ENCODE measurements at places on chromosomes 16 and 17.
A peak's percentile ranks its signal among the peaks of the same experiment; 100 is the strongest.

GRCh38 chr17:66098040-66098439, 93.9 kb downstream of the CEP112 start:
- no peak for DNase-seq

DNA sequence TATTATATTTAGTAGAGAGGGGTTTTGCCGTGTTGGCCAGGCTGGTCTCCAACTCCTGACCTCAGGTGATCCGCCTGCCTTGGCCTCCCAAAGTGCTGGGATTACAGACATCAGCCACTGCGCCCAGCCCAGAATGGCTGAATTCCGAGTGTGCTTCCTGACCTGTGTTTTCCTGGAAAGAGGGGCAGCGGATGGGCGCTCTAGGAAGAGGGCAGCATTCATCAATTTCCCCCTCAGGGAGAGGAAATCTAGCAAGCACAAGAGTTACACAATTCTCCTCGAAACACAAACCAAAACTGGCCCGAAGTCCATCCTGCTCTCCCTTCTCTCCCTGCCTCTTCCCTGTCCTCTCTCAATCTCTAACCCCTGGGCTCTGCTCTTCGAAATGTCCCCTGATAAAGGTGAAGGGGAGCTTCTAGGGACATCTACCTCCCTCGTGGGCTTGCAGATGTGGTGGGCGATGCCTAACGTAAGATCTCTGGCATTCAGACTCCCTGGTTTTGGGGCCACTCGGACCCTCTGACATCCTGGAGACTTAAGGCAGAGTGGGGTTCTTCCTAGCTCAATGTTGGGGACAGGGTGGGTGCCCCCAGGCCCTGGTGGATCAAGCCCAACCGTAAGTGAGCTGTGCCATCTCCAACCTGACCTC, 1.0 kb downstream of the IL27 start:
- DNase-seq = no peak

- no peak for DNase-seq
Measured at GRCh38 chr17:40224718-40225550, 5.8 kb downstream of the WIPF2 start.

- no peak for DNase-seq
Measured at GRCh38 chr17:79746889-79747507, 16.3 kb downstream of the ENPP7 start.

DNA sequence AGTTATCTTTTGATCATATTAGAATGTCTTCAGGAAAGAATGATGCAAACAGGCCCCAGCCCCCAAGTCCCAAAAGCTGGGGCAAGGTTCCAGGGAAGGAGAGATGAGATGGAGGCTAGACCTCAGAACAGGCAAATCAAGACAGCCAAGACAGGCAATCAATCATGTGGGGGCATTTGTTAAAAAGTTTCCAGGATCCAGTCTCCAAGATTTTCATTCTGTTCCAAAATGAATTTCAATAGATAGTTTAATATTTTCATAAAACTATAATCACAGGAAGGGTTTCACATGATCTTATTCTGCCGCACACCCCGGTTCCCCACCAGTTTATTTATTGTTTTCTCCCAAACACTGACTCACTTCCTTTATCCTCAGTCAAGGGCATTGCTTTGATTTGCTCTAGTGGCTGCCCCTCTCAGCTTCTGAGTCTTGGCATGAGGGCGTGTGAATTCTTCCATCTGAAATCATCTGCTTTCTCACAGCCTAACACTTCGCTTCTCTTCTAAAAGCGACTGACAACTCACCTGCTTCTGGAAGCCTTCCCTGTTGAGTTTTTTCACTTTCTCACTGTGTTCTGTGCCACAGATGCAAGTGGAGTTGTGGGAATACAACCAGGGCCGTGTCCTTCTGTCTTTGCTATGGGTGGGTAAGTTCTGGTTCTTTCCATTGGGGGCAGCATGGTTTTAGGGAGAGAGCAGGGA, 12.2 kb upstream of the TERF2 start:
- DNase-seq = no peak

- DNase-seq = no peak
Measured at GRCh38 chr17:11241611-11242226, 706 bp downstream of the SHISA6 start.

- no peak for DNase-seq
Measured at GRCh38 chr16:59341368-59341767, 607.3 kb upstream of the GOT2 start.

- DNase-seq = no peak
Measured at GRCh38 chr17:82709676-82710498, 6.6 kb upstream of the FN3KRP start.

DNA sequence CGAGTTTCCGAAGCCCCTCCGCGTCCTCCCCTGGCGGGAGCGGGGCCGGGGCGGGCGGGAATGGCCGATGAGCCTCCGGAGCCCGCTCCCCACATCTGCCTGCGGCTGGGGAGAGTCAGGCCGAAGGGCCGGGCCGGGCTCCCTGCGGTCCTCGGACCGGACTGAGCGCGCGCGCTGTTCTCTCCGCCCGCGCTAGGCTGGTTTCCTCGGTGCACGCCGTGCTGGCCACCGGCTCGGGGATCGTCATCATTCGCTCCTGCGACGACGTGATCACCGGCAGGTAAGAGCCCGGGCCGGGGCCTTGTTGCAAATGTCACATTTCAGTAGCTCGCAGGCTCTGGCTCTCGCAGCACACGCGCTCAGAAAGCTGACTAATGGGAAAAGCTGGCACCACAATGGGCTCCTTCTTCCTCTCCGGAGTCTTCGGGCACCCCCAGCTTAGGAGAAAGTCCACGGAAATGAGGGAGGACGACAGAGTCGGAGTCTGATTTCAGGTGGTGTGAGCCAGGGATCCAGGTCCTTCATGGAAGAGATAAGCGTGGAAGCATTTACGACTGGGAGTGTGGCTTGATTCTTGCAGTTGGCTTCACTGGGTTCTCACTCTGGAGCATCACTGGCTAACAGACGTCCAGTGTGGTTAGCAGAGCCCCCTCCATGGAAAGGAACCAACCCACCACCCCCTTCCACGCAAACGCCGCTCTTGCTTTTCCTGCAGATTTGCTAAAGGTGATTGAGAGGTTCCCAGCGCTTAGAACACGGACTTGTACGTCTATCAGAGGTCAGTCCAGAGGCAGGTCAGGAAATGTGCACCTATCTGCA, 715 bp downstream of the TLCD3A start:
- DNase-seq = peak; percentile 52

DNA sequence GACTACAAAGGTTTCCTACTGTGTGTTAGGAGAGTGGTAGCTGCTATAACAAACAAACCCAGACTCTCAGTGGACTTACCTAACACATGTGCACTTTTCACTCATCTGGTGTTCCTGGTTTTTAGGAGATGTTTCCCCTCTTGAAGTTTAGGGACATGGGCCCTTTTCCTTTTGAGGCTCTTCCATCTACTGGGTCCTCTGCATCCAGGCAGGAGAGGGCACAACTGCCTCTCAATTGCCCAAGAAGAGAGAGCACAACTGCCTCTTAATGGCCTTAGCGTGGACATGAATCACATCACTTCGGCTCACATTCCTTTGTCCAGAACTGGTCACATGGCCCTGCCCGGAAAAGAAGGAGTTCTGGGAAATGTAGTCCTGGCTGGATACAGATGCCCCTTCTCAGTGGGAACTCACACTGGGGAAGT, 9.8 kb upstream of the TNRC6C start:
- DNase-seq = no peak

- DNase-seq = no peak
Measured at GRCh38 chr17:65531256-65532100, 30.0 kb downstream of the AXIN2 start.

DNA sequence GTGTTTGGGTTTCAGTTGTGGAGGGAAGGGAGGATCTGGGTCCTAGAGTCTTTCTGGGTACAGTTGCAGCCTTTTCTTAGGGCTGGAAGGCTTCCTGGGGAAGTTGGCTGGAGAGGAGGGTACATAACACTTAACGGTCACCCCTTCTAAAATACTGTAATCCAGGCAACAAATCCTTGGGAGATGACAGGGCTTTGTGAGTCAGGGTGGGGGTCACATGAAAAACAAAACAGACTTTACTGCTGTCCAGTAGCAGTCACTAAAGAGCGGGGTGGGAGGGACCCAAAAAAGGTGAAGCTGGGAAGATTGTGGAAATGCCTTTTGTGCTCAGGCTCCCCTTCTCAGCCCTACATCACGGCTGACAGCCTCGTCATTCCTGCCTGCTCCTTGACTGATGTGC, 6.3 kb downstream of the SAP30BP start:
- DNase-seq = no peak

DNA sequence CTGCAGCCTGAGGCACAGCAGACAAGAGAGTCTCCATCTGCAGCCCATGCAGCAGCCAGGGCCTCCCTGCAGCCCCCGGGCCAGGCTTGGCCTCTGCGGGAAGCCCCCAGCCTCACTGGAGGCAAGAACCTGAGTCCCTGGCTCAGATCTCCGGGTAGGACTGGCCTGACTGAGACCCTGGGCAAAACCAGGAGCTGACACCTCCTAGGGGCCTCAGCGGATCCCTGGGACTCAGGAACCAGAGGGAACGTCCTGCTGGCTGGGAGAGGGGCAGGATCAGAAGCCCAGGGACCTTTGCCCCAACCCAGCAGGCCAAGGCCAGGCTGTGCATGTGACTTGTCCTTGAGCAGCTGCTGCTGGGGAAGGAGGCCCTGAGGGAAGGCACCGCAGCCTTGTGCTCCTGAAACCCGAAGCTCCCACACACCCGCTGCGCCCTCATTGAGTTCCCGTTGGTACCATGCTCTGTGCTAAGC, 1.7 kb upstream of the PRSS21 start:
- no peak for DNase-seq

DNA sequence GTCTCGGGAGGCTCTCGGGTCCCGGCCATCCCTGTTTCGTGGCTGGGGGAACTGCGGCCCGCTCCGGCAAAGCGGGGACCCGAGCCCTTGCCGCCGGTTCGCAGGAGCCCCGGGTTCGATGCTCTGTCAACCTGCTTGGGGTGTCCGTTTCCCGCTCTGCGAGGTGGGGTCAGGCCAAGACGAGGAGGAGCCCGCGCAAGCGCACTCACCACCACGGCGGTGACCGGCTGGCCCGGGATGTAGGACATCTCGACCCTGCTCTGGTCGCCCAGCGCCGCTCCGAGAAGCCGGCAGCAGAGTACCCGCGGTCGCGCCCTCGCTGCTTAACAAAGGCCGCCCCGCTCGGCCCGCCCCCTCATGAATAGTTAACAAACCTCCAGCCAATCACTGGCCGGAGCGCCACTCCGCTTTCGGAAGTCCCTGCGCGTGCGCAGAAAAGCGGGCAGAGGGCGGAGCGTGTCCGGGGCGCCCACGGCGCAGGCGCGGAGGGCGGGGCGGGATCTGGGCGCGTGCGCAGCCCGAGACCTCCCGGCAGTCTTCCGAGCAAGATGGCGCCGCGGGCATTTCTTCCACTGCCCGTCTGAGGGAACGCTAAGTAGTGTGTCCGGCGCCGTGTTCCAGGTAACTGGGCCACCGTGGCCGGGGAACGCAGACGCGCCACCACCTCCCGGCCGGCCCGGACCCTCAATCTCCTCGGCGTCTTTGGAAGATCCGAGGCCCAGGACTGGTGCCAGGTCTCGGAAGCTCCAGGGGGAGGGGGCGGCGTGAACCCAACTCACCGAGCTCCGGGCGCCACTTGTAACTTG, at the start of the genes EMC6 and TAX1BP3:
Gene EMC6 (plus strand): TSS at position 534 of the 806 bp plus-strand sequence. CDS start 335 bp downstream, outside the sequence.
Gene TAX1BP3 (minus strand): TSS at position 300 of the 806 bp plus-strand sequence. CDS start 52 bp downstream, at position 248.
- peak; percentile 100 for DNase-seq

- peak; percentile 64 for DNase-seq
Measured at GRCh38 chr17:60720763-60721531, 43.3 kb downstream of the BCAS3 start.
